RPMI8226 (cell line): ENCODE measurements at places on chromosomes 12 and 14.

- no peak for DNase-seq
Observed at GRCh38 chr12:16581416-16581815, 24.5 kb downstream of the LMO3 start.

GRCh38 chr14:73729556-73730265 is 15.5 kb upstream of the PNMA1 start:
- DNase-seq: no peak

DNA sequence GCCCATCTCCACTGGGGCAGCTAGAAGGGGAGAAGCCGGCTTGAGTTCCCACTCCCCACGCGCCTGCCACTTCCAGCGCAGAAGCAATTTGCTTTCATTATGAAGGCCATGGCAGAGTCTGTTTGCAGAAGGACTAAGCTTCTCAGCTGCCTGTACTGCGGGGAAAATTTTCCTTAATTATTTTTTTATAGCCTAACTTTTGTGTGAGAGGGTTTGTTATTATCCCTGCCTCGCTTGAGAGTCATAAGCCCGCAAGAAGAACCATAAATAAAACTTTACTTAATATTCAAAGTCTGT is 56.0 kb upstream of the DLK1 start:
- no peak for DNase-seq

DNA sequence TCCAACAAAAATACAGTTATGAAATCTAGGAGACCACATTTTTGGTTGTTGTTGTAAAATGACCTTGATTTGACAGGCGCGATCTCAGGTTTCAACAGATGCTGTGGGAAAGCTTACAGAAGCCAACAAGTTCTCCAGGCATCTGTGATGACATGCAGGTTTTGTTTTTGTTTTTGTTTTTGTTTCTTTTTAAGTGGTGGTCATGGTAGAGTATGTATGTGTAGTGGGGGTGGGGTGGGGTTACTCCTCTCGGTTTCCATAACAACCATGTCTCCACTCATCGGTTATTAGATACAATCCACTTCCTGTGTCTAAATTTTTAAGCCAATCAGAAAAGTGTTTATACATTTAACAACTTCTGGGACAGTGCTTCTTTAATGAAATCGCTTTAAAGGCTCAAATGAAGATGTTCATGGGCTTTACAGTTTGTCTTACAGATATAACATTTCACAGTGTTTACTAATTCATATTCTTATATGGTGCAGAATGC is 199.9 kb upstream of the FOXN3 start:
- peak; percentile 24 for DNase-seq

- no peak for DNase-seq
Observed at GRCh38 chr12:132506328-132507160, 16.6 kb downstream of the FBRSL1 start.

GRCh38 chr12:94228488-94228907 is 80.1 kb downstream of the PLXNC1 start:
- no peak for DNase-seq

DNA sequence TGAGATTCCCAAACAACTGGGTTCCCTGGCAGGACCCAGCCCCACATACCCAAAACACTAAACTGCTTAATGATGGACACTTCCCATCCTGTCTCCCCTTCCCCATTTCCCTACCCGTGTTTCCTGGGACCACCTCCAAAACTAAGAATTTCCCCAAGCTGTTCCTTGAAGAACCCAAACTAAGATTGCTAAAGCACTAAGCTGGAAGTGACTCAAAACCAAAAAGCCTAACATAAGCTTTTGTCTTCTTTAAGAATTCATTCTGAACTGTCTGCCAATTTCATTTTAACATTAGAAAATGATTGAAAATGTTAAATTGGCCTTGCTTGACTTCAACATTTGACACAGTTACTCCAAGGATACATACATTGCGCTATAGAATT is 29.5 kb upstream of the STAB2 start:
- no peak for DNase-seq

- no peak for DNase-seq
Observed at GRCh38 chr12:132946246-132946820, 9.8 kb downstream of the ZNF605 start.

DNA sequence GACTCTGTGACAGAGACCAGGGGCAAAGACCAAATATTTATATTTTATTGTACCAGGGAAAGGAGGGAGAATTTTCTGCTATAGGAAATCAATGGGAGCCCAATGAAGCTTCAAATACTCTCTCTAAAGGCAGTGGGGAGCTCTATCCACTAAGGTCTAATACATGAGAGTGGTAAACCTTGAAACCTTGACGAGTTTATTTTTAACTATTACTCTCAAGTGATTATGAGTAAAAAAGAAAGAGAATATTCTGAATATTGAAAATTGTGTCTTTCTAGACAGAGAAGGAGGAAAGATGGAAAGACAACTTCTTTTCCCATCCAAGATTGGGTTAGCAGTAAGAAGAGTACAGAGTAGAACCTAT is 1722.1 kb upstream of the SEL1L start:
- no peak for DNase-seq

DNA sequence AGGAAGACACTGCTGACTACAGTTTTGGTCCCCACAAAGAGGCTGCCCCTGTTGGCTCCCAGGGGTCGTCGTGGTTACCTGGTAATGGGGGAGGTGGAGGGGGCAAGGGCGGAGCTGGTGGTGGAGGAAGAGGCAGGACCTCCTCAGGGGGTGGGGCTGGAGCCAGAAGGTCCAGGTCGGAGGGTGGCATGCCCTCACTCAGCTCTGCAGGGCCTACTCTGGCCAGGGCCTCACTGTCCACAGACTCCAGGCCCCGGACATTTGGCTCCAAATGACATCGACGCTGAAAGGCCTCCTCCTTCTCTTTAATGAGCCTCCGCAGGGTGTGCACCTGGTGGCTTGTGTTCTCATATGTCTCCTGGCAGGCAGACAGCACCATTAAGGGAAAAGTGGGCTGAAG is 28.5 kb downstream of the PRPF40B start:
- no peak for DNase-seq

DNA sequence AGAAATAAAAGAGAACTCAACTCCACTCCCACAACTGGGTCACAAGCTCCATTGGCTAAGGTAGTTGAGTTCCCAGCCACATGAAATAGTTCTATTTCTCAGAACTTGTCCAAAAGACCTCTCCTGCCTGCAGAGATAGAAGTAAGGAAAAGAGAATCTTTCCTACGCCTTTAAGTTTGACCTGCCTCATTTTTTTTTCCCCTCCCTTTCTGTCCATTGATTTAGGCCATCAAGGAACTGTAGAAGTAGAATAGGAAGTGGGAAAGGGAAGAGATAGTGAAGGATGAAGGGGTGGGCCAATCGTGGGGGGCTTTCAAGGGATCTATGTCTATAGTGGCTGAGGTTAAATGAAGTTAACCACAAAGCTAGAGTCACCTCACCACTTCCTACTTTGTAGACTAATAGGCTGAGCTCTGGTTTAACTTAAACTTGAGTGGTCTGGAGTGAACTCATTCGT is 13.9 kb upstream of the NUDT4 start:
- DNase-seq: no peak

DNA sequence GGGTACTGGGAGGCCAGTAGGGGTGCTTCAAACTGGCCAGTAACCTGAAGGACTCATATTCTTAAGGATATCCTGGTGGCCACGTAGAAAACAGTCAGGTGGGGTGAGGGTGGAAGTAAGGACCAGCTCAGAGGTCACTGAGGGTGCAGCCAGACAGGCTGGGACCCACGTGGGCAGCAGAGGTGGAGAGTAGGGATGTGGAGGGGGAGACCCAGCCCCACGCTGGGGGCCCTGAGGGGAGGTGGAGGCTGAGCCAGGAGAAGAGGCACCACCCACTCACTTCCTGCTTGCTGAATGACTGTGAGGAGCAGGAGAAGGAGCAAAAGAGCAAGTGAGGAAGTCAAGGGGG is 12.6 kb upstream of the SERPINA3 start:
- no peak for DNase-seq

DNA sequence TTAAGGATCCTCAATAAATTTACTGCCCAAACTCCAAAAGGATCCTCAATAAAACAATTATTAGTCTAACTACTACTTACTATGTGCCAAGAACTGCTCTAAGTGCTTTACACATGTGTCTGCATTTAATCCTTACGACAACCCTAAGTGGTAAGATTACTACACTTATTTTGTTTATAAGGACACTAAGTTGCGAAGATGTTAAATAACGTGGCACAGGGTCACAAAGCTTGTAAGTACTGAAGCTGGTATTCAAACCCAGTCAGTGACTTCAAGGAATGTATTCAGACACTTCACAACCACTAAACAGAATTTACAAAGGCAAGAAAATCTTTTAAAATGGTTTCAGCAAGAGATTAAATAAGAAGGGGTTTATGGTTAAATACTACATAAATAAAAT is 13.0 kb downstream of the FERMT2 start:
- no peak for DNase-seq

DNA sequence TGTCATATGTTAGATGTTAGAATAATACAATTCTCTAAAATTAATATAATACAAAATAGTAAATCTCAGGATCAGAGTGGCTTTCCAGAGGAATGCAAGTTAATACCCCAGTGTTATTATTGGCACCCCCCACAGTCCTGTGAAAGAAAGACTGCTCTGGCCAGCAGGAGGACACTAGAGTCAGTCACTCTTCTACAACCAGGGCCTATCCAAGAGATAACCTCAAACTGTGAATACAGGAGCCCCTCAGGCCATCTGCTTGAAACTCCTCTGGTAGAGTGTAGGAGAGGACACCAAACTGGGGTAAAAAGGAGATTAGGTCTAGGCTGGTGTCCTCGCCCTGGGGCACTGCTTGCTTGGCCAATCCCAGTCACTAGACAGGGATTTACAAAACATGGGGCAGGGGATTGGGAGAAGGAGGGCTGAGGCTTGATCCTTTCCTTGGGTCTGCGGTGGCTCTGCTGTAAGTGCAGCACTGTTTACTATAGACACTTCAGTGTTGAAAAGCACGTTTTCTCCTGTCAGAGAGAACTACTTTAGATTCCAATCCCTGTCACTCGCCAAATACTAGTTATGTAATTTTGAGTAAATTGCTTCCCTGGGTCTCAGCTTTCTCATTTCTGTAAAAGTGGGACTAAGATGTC is 44.5 kb upstream of the PTPRR start:
- DNase-seq: no peak

DNA sequence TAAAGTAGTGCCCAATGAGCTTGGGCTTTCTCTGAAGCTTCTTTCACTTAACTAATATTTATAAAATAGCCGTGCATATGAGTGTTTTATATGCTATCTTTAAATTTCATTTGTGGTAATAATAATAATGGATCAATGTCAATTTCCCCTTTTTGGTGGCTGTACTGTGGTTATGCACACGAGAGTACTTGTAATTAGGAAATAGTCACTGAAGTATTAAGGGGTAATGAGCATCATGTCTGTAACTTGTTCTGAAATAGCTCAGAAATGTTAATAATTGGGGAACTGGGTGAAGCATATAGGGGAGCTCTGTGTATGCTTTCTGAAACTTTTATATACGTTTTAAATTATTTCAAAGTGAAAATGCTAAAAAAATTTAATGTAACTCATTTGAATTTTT is 7.0 kb upstream of the RNASE8 start:
- DNase-seq: no peak

GRCh38 chr12:122062832-122063693 is 15.5 kb upstream of the MLXIP start:
- DNase-seq: no peak

DNA sequence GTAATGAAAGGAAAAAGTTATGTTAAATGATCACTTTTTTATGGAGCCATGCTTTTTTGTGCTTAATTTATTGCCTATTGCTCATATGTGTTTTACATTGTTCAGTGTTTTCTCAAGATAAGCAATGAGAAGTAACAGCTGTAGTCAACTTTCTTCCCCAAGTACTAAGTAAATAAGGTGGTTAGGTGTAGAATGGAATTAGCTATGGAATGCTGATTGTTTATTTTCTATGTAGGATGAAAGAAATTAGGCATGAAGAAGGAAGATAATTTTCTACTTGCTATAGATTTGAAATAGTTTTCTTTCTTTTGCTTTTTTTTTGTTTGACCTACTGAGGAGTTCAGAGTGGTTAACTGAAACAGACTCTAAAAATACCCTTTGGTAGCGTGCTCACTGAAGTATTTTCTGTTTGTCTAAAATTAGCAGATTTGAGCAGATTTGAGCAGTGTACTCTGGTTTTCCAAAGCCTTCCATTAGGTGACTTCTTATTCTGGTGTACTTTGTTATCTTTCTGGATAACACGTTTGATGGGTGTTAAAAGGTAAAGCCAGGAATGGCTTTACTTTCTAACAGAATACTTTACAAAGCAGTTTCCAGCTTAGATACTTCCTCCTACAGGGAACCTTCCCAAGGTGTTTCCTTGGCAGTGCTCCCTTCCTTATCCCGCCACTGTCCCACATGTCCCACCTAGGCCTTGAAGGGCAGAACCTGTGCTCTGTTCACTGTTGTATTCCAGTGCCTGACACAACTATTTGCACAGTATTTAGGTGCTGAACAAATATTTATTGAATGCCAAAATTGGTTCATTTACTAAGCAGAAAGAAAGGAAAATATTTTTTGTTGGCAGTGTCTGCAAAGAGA is 56.0 kb downstream of the RASSF3 start:
- DNase-seq: peak; percentile 53

GRCh38 chr12:115755061-115755724 is 522.3 kb downstream of the MED13L start:
- DNase-seq: no peak

- no peak for DNase-seq
Observed at GRCh38 chr12:131249246-131250027, 295.7 kb downstream of the ADGRD1 start.

DNA sequence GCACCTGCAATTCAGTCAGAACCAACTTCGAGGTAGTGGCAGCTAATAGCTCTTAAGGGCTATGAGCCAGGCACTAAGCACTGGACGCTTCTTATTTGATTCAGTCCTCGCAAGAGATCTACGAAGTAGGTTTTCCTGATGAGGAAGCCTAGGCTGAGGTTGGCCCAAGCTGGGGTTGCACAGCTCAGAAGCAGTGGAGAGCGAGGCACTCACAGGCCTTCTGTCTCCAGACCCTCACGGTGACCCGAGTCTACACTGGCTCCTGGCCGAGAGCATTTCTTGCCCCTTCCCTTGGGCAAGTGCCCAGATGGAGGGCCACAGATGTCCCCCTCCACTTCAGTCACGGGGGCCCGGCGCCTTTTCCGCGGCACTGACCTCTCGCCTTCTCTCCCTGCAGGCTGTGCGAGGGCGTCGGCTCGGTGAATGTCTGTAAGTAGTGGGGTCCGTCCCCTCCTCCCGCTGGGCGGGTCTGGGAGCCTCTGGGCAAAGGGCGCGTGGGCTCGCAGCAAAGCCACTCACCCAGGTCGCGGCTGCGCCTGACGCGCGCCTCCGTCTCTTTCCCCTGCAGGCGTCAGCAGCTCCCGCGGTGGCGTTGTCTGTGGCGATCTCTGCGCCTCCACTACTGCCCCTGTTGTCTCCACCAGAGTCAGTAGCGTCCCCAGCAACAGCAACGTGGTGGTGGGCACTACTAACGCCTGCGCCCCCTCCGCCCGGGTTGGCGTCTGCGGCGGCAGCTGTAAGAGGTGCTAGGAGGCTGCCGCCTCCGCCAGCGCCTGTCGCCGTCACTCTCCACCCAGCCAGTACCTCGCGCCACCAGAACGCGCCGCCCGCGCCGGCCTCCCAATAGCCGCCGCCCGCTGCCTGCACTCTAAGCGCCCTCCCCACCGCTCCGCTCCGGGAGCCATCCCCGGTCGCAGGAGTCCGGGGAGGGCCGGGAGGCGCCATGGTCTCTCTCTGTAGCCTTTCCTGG is 13.1 kb downstream of the KRT83 start:
- peak; percentile 78 for DNase-seq

- DNase-seq: no peak
Observed at GRCh38 chr12:25883026-25883916, 75.2 kb upstream of the RASSF8 start.

- DNase-seq: no peak
Observed at GRCh38 chr12:122048151-122048550, 26.5 kb downstream of the BCL7A start.

- DNase-seq: no peak
Observed at GRCh38 chr14:68736471-68736871, 56.4 kb downstream of the ZFP36L1 start.

GRCh38 chr12:40999210-40999609 is 188.9 kb upstream of the PDZRN4 start:
- no peak for DNase-seq
